ENCODE measurements at places on chromosomes 3 and 15.

GRCh38 chr15:77098572-77098971, 27.7 kb upstream of the TSPAN3 start:
- no peak for DNase-seq

DNA sequence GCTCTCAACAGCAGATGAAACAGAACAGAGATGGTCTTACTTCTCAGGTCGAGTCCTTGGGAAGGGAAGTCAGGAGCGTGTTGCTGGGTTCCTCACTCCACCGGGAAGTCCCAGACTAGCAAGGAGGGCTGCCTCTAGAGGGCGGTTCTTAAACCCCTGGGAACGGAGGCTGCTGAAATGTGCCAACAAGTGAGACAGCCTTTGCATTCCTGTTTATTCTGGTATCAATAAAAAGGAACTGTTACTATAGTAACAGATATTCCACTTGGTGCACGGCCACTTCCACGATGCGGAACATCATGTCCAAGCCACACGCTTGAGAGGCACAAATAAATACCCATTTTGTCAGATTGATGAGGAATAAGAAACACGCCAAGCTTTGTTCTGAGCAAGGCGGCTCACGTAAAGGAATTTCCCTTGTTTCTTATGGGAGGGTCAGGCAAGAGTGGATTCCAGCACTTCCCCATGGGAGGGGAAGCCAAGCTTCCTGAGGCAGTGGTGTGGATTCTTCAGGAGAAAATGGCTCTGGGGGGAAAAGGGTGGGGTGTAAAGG, at the start of gene FAM107A:
Gene FAM107A, minus strand, starts transcription at position 123 of the 553 bp plus-strand sequence. CDS start 7,531 bp downstream, outside the sequence.
- DNase-seq, result no peak

GRCh38 chr3:158718490-158719170, 13.6 kb downstream of the RARRES1 start:
- DNase-seq, result no peak

DNA sequence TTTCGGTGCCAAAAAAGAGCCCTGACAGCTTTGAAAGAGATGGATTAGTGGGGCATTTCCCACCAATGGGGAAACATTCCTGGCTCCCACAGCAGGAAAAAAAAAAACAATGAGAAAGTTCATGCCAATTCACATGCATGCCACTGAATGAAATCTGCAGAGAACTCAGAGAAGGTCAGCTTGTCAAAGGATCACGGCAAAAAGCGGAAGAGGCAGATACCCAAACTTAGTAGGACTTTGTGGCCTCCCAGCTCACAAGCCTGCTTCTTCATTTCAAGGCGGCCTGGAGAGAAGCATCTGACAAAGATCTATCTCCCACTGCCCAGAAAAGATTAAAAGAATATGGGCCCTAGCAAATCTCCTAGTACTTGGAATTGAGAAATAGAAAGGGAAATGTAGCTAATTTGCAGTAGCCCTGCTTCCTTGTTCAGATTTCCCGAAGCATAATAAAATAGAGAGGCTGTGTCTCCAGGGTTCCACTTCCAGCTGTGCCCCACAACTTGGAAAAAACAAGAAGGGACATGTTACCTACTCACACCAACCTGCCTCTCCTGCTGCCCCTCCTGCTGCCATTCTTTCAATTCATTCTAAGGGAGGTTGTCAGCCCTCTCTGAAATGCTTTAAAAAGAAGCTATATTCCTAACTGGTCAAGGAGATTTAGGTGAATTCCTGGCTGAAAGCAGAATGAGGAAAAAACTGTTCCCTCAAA, 170.4 kb downstream of the FHIT start:
- DNase-seq, result no peak

DNA sequence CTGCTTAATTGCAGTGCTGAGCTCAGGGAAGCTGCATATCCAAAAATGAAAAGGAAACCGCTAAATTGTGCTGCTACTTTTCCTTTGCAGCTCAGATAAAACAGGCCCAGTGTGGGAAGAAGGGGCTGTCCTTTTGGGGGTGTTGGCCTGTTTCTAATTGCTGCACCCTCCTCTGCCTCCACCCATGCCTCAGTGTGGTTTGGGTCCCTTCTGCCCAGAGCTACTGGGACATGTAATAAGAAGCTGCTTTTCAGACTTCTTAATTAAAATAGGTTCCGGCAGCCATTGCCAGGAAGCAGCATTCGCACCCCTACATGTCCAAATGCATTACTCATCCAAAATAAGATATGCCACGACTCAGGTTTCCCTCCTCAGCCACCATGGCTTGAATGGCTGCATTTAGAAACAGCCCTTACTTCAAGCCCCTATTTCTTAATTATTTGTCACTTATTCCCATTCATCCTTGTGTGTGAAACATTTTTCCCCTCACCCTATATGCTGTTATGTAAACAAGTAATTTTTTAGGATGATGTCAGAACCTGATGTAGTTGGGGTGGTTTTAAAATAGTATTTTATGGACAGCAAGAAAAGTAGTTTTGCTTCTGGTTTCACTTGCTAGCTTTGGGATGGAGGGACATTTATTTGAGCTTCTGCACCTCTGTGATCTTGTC, 235.9 kb upstream of the CTDSPL start:
- DNase-seq, result no peak

DNA sequence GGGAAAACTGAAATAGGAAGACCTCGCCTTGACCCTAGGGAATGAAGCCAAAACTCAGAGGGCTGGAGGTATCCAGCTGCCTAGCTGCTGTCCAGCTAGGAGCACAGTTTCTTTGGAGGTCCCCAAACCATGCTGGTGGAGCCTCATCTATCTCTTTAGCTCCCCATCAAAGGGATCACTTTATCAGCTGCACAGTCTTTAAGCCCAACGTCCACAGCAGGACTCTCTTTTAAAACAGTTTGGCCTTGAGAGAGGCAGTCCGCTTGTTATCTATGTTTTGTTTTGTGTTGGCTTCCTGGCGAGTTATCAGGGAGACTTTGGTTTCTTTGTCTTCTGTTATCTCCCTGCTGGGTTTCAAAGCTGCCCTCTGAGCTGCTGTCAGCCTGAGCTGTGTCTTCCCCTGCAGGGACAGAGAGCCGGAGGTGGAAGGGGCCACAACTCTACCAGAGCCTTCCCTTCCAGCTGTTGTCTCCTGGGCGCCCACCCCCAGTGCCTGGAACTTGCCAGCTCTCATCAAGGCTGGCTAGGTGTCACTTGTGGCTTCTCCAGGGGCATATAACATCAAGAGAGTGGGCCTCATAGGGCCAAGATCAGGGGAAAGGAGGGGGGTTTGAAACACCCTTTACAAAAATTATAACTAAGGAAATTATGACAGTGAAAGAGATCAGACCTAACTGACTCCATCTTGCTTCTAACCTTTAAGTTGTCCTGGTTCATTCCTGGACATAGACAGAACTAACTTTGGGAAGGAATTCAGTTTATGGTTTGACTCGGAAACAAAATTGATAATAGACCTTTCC, 61.4 kb upstream of the C15orf39 start:
- DNase-seq, result no peak

DNA sequence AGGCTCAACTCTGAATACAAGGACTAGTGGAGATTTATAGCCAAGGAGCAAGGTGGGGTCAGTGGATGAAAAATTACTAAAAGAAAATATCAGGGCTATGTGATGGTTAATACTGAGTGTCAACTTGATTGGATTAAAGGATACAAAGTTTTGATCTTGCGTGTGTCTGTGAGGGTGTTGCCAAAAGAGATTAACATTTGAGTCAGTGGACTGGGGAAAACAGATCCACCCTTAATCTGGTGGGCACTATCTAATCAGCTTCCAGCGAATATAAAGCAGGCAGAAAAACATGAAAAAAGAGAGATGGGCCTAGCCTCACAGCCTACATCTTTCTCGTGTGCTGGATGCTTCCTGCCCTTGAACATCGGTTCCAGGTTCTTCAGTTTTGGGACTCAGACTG, 14.4 kb upstream of the SENP7 start:
- no peak for DNase-seq

DNA sequence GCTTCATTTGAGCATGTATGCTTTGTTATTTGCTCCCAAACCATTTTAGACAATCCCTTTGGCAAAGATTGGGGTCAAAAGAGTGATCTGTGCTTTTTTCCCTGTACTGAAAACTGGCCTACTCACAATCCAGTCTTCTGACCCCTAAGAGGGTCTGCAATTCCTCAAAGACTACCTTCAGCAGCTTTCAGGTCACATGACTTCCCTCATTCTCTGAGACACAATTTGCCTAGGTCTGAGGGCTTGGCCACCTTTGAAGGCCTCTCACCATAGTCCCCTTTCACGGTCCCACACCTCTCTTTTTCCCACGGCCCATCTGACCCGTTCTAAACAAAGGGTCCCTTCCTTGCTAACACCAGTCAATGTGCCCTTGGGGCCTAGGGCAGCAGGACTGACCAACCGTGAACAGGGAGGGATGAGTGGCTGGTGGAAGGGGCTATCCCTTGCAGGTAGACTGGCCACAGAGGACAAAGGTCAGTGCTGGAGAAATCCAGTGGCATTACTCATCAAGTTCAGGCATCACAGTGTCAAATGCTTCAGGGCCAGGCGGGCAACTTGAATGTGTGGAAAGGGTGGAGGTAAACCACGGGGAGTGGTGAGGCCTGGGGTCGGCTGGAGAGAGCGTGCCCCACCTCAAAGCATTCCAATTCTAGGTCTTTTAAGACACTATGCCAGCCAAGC, 10.8 kb downstream of the RASL12 start:
- no peak for DNase-seq

GRCh38 chr3:129558081-129558771, 15.3 kb downstream of the H1-8 start:
- no peak for DNase-seq

DNA sequence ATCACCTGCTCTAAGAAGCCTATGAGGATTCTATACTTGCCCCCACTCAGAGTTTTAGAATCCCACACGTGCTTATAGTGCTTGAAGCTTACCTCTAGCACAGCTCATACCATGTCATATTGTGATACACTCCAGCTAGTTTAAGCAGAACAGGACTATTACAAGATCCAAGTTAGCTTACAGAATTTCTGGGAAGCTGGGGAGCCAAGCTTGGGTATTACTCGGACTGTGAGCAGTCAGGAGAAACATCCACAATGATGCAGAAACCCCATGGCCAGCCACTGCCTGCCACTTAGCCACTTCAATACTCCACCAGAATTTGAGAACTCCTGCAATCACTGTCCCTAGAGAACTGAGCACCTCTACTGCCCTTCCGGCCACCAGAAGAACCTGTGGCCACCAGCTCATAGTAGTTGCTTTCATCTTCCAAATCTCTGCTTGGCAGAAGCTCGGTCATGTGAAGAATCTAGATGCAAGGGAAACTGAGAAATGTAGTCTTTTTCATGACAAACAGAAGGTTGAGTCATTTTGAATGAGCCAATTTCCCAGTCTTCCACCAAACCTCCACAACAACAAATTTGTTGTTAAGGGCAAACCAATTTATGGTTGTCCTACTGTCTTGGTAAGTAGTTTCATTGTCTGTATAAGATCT, 27.7 kb upstream of the SSR3 start:
- no peak for DNase-seq

DNA sequence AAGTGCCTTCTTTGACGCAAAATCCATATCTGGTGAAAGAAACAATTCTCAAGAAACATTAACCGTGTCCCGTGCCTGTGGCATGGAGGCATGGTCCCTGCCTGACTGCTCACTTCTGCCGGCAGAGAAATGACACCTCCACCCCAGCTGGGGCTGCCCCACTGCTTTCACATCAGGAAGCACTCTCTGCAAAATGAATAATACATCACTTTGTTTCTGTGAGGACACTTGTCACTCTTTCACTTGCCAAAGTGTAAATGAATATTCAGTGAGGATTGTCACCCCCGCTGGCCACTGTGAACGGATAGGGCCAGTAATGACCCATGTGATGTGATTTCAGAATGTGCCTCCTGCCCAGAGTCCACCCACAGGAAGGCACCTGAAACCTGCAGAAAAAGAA, 31.1 kb upstream of the SLC24A5 start:
- DNase-seq, result no peak

GRCh38 chr3:94158512-94158911, 95.7 kb downstream of the NSUN3 start:
- DNase-seq, result no peak

- DNase-seq, result no peak
Measured at GRCh38 chr15:54197995-54198394, 219.8 kb downstream of the UNC13C start.
